ENCODE measurements at places on chromosomes 2 and 18. TPM values are rescaled to one million over a fixed set of nuclear protein-coding genes. Genes with fewer than 3 reads are reported as not detected.

NEB gene
- 1.7 TPM for total RNA-seq

RAB12 gene
- total RNA-seq, result 15.8 TPM

ZC3H6 gene
- 19.6 TPM for total RNA-seq

MDH1B gene
- total RNA-seq, result not detected

RIT2 gene
- total RNA-seq, result not detected

WDPCP gene
- total RNA-seq, result 11.6 TPM

GRCh38 chr2:103788389-103788788 lies 1026.6 kb downstream of the TMEM182 start:
- no peak for DNase-seq

GRCh38 chr2:96963316-96963715 lies 23.1 kb downstream of the FAM178B start:
- no peak for DNase-seq

GRCh38 chr18:41244591-41245037 lies 710.4 kb upstream of the PIK3C3 start:
- DNase-seq, result no peak

GRCh38 chr2:183059561-183059960 lies 19.0 kb upstream of the DUSP19 start:
- DNase-seq, result no peak

GRCh38 chr2:1047485-1047884 lies 96.8 kb downstream of the SNTG2 start:
- no peak for DNase-seq

GRCh38 chr2:98560256-98560771 lies 48.0 kb downstream of the COA5 start:
- no peak for DNase-seq

GRCh38 chr2:203900253-203900652 lies 32.7 kb downstream of the CTLA4 start:
- no peak for DNase-seq

- DNase-seq, result no peak
These were observed 41.0 kb upstream of the ACTR3 start for GRCh38 chr2:113848758-113849415.

GRCh38 chr18:8943900-8944870 lies 158.3 kb upstream of the NDUFV2 start:
- DNase-seq, result no peak

GRCh38 chr2:6475155-6475940 lies 390.4 kb downstream of the CMPK2 start:
- no peak for DNase-seq

DNA sequence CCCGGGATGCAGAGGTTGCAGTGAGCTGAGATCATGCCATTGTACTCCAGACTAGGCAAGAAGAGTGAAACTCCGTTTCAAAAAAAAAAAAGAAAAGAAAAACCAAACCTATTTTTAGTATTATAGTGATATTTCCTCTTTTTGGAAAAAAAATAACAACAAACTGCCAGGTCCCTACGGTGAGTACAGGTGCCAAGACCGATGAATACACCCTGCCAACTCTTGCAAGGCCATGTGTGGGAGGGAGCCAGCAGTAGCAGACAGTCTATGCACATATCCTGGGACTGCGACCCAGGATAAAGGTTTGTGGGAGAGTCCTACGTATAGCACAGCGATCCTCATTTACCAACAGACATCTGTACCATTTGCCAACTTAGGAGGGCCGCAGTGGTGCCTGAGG lies 69.6 kb upstream of the DNMT3A start:
- DNase-seq, result no peak

- no peak for DNase-seq
These were observed 154.0 kb downstream of the DYSF start for GRCh38 chr2:71607151-71607889.

DNA sequence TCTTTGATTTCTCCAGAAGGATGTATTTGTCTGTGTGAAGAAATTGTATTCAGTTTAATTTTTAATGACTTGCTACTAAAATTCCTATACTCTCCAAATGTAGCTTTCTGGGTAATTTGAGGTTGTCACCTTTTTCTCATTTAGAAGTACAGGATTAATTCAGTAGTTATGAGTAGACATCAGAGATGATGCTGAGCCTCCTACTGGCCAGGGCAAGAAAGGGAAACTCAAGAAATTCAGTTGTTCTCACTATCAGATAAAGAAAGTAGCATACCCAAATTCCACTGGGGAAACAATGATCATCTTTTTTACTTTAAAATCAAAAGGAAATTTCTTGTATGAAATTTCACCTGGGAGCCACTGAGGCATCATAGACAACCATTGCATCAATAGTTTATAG lies 199.4 kb downstream of the SATB2 start:
- DNase-seq, result no peak

DNA sequence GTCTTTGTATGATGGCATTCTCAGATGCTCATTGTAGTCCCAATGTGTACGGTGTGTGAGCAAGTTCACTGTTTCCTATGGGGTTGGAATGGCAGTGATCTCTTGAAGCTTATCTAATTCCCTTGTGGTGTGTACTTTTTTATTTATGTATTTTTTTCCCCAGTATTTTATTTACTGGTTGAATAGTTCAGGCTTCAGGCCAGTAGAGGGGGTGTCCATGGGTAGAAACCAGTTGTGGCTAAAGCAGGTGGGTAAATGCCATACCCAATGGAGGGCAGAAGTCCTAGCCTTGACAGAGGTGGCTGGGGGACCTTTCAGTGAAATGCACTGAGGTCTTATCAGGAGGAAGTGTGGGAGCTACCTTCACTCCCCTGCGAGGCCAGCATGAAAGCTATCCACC lies 351.4 kb upstream of the CWC22 start:
- DNase-seq, result no peak

Data from T-helper 17 cell (primary cell).